Left cardiac atrium (tissue), 4 donors: ENCODE measurements at places on chromosomes 7 and 10. TPM values are rescaled to one million over a fixed set of nuclear protein-coding genes. Genes with fewer than 3 reads are reported as not detected.

CDC14C gene
- not detected for total RNA-seq

OGDHL gene
- 4.2 TPM for total RNA-seq

CLRN3 gene
- not detected for total RNA-seq

ATP6V0A4 gene
- not detected for total RNA-seq

RGS10 gene
- total RNA-seq = 12.5 TPM

AMPH gene
- 5.0 TPM for total RNA-seq

PHKG1 gene
- total RNA-seq = 25.3 TPM

SBDS gene
- total RNA-seq = 147 TPM

PIK3AP1 gene
- total RNA-seq = 10.5 TPM

STEAP1B gene
- total RNA-seq = 1.7 TPM

H2BK1 gene
- not detected for total RNA-seq

UPK3BL2 gene
- 2.9 TPM for total RNA-seq

AKR1C8 gene
- total RNA-seq = not detected

FANK1 gene
- 0.81 TPM for total RNA-seq

ABCB4 gene
- total RNA-seq = 5.6 TPM

PDK4 gene
- 129 TPM for total RNA-seq

PRF1 gene
- 4.6 TPM for total RNA-seq

KAT6B gene
- total RNA-seq = 37.0 TPM

MOGAT3 gene
- not detected for total RNA-seq

PNLIPRP1 gene
- total RNA-seq = not detected

TMEM60 gene
- 7.6 TPM for total RNA-seq

HOXA5 gene
- total RNA-seq = not detected

MYL10 gene
- total RNA-seq = not detected

CALCR gene
- 0.08 TPM for total RNA-seq
